ENCODE measurements at places on chromosomes 4 and X. TPM values are rescaled to one million over a fixed set of nuclear protein-coding genes. Genes with fewer than 3 reads are reported as not detected.

MTNR1A gene
- total RNA-seq = not detected

ZIC3 gene
- total RNA-seq = not detected

CLNK gene
- 0.18 TPM for total RNA-seq

NEXMIF gene
- 0.79 TPM for total RNA-seq

GPR78 gene
- total RNA-seq = not detected

ARMCX4 gene
- 5.8 TPM for total RNA-seq

CLIC2 gene
- not detected for total RNA-seq

PLXNA3 gene
- total RNA-seq = 40.5 TPM

SHOX gene
- not detected for total RNA-seq

MAGEB6 gene
- not detected for total RNA-seq

PDLIM3 gene
- total RNA-seq = not detected

ZFYVE28 gene
- total RNA-seq = 7.0 TPM

Measured in activated CD8-positive, alpha-beta T cell treated with anti-CD3 and anti-CD28 coated beads for 36 hours (primary cell).